ENCODE measurements at places on chromosomes 11 and 22.

DNA sequence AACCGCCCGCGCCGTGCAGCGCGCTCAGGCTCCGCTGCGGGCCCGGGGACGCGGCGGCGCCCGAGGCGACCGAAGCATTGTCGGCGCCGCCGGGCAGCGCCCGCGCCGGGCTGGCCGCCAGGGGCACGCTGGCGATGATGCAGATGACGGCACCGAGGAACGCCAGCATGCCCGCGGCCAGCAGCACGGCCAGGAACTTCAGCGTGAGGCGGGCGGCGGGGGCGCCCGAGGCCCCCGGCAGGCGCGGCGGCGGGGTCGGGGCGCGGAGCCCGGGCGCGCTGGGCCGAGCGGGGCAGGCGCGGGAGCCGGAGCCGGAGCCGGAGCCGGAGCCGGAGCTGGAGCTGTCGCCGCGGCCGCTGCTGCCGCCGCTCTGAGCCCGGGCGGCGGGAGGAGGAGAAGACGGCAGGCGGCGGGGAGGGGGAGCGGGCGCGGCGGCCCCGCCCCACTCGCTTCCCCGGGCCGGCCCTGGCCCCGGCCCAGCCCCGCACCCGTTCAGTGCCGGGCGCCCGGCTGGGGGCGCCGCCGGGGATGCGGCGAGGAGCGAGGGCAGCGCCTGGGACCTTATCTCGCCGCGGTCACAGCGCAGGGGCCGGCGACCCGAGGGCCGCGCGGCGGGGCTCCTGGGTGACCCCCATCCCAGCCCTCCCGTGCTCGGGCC lies at the start of gene NPTXR:
Gene NPTXR, minus strand, starts transcription at position 372 of the 658 bp plus-strand sequence.
- DNase-seq = peak; percentile 21

DNA sequence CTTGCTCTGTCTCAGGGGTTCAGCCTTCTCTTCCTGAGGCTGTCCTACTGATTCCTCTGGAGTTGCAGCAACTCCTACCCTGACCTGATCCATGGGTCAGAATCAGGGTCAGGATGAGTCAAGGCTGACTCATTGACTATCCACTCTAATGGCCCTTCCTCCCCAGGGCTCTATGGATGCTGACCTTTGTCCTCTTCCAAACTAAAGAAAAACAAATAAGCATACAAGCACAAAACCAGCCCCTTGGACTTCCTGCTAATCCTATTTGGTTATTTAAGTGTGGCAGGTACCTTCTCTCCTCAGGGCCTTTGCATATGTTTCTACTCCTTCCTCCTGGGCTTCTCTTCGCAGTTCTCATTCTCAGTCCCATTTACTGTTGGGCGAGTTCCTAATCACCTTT lies 204.5 kb upstream of the NAV2 start:
- no peak for DNase-seq

DNA sequence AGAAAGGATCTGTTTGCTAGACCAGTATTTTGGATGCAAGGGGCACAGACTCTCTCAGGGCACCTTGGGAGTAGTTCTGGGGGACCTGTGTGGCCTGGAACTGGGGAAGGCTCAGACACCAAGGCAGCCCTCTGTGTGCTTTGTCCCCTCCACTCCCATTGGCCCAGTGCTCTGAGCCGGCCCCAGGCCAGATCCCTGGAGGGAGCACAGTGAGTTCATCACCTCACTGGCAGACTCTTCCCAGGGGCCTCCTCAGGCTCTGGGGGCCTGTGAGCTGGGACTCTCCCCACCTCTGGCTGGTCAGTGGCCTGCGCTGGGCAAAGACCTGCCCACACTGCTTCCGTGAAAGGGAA lies 51.7 kb downstream of the CHRDL2 start:
- no peak for DNase-seq

DNA sequence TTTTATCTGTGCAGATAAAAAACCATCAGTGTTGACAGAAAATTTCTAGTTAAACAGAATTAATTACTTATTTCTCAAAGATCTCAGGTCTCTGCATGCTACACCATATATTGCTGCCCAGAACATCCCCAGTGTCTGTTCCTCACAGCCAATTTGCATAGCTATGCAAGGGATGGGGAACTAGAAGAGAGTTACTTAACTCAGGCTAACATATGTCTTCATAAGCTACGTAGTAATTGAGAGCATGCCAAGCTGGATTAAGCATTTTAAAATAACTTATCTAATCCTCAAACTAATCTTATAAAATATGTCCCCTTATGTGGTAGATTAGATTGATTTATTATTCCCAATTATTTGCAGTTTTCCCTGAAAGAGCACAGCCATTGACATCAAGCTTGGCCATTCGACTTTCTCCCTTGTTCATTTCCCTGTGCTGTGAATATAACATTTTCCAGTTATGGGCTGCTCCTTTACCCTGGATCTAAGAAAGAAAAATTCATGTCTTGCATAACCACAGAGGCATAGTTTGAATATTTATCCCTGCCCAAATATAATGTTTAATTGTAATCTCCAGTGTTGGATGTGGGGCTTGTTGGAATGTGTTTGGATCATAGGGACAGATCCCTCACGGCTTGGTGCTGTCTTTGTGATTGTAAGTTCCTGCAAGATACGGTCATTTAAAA lies 69.1 kb downstream of the C11orf87 start:
- DNase-seq = no peak

DNA sequence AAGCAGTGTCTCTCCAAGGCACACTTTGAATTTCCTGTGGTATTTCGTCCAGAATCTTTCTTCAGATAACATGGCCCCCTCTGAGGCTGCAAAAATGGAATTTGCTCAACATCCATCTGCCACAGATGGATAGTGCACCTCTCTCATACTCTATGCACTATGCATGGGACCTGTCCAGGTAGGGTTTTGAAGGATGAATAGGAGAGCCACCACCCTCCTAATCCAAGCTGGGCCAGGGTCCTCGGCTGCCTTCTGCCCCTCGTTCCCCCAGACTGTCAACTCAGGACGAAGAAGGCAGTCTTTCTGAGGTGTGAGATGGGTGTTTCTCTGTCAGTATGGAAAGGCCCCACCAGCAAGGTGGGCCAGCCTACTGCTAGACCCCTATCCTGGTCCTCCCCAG lies 56.4 kb downstream of the MN1 start:
- DNase-seq = no peak

GRCh38 chr11:107731941-107732688 lies 20.3 kb upstream of the SLN start:
- DNase-seq = no peak

DNA sequence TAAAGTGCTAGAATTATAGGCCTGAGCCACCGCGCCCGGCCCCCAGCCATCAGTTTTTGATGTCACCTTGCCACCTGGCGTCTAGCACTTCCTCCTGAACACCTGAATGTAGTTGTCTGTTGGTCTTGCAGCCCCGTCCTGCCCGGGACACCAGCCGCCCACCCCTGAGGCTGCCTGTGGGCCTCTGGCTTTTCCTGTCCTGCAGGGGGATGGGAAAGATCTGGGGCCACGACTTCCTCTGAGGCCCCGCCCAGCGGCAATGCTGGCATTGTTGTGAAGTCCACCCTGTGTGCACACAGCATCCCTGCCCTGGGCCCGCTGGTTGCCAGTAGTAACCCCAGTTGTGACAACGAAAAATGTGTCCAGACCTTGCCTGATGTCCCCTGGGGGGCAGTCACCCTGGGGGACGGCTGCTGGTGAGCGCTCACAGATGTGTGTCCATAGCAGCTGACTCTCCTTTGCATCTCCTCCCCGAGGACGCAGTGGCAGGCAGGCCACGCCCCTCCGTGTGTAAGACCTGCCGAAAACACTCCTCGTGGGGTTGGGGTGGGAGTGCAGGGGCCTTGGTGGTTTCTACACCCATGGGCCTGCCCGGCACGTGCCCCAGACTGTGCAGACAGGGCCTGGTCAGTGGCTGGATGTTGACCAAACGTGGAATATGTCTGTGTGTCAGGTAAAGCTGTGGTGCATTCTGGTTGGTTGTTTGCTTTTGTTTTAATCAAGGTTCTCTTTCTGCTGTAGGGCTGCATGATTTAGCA lies 6.8 kb downstream of the SELENOO start:
- DNase-seq = no peak

- DNase-seq = peak; percentile 73
These were observed 37.9 kb upstream of the PRR5 start for GRCh38 chr22:44664149-44664548.

DNA sequence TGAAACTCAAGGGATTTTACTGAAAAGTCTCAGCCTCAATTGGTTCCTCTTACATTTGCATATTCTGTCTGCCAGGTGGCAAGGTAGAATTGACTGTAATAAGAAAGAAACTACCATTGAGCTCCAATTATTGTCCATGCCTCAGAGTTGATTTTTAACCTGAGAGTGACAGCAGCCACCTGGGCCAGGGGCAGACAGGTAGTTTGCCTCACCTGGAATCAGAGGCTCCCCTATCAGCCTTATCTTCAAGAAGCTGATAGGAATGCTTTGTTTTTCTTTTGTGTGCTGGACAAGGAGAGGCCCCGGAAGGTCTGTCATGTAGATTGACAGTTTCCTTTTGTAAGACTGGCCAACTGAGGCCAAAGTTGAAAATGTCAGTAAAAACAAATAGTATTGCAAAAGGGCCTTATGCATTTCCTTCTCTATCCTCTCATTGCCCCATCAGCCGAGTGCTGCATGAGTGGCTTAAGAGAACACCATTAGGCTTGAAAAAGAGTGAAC lies 34.1 kb downstream of the CD44 start:
- peak; percentile 88 for DNase-seq

GRCh38 chr22:37650463-37651136 lies 7.9 kb upstream of the PDXP start:
- DNase-seq = no peak

DNA sequence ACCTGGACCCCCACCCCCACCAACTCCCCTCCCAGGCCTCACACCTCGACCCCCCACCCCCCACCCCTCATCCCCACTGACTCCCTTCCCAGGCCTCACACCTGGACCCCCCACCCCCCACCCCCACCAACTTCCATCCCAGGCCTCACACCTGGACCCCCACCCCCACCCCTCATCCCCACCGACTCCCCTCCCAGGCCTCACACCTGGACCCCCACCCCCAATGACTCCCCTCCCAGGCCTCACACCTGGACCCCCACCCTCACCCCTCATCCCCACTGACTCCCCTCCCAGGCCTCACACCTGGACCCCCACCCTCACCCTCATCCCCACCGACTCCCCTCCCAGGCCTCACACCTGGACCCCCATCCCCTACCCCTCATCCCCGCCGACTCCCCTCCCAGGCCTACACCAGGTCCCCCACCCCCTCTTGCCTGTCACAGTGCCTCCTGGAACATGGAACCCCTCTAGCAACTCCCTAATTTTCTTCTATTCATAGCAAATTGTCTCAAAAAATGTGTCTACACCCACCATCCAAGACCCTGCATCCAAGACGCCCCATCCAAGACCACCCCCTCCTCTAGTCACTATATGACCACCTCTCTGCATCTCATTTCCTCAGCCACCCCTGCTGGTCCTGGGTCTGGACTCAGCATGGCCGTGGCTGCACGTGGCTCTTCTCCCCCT lies 36.9 kb upstream of the BRSK2 start:
- DNase-seq = no peak

GRCh38 chr11:5362017-5362625 lies 10.8 kb downstream of the OR51B6 start:
- DNase-seq = no peak

DNA sequence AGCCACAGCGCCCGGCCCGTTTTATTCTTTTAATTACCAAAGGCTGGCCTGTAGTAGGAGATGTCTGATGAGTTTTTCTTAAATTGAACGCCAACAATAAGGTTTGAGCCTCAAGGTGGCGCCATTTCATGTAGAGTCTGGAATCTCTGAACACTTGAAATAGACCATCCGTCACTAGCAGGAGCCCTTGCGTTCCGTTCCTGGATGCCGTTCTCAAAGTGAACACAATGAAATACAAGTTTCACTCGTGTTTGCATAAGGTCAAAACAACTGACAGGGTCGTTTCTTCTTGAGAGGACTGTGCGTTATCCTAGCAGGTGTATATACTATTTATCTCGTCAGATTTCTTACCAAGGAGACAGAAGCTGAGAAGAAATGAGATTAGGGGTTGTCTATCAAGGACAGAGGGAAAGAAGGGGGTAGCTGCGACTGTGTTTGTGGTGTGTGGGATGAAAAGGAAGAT lies 18.7 kb upstream of the SCGB1D1 start:
- peak; percentile 89 for DNase-seq

GRCh38 chr11:29161191-29161590 lies 855.6 kb downstream of the KCNA4 start:
- no peak for DNase-seq

DNA sequence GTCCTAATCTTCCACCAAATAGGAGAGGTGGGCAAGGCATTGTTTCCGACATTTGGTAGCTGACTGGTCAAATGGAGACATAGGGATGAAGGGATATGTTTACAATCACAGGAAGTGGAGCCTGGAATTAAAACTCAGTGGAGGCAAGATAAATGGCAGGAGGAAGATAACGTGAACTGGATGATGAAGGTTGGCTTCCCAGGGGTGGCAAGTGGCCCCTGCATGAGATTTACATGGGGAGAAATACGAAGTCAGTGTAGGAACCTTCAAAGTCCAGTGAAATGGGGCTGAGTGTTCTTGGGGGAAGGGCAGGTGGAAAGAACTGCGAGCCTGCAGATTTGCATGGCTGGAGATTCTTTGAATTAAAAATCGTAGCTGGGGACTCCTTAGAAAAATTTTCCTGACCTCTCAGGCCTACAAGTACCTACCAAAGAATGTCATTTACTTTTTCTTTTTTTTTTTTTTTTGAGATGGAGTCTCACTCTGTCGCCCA lies 724 bp upstream of the FOXRED2 start:
- DNase-seq = no peak

- no peak for DNase-seq
These were observed 14.3 kb upstream of the PMM1 start for GRCh38 chr22:41603873-41604332.

- no peak for DNase-seq
These were observed 1003.7 kb downstream of the BRD1 start for GRCh38 chr22:48823941-48824340.

DNA sequence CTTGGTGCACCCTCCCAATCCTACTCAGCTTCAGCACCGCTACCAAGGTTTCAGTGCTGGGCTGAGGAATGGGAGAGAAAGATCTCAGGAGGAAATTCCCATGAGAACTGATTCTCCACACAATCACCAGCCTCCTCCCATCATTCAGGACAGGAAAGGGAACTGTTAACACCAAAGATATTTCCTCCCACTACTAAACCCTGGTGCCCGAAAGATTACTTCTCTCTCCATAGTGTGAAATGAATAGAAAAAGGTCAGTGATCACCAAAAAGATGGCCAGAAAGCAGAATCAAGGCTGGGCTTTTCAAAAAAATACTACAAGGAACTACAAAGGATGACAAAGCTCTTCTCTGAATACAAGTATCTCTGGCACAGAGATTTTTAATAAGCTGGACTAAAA lies 26.1 kb downstream of the TCIRG1 start:
- DNase-seq = peak; percentile 37

DNA sequence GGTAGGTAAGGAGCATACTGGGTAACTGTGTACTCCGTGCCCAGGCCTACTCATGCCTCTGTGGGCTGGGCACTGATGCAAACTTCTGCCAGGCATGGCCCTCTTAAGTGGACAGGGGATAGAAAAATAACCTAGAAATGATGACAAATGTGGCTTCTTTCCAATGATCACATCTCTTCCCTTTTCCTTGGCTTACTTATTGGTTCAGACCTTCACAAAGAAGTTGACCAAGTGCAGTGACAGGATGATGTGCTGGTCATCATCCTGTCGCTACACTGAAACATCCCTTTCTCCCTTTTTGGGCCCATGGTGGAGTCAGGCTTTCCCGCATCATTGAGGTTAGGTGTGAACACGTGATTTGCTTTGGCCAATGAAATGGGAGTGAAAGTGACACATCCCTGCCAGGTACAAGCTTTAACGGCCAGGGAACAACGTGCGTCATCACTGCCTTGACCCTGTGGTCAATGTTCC lies 31.8 kb upstream of the APOBEC3A start:
- DNase-seq = no peak

- no peak for DNase-seq
These were observed 15.4 kb downstream of the MORC2 start for GRCh38 chr22:30953206-30953605.

GRCh38 chr11:10232756-10233155 lies 61.3 kb downstream of the SBF2 start:
- no peak for DNase-seq
